Kidney epithelial cell (primary cell): ENCODE measurements at places on chromosomes 7 and 10. TPM values are rescaled to one million over a fixed set of nuclear protein-coding genes. Genes with fewer than 3 reads are reported as not detected.

The ACTL6B gene
- not detected in 2 replicates for total RNA-seq

GRCh38 chr7:131722371-131722770, 165.9 kb upstream of the PODXL start:
- DNase-seq, result no peak

- DNase-seq, result no peak
These were observed 516.7 kb downstream of the ADRA2A start for GRCh38 chr10:111593578-111593977.

DNA sequence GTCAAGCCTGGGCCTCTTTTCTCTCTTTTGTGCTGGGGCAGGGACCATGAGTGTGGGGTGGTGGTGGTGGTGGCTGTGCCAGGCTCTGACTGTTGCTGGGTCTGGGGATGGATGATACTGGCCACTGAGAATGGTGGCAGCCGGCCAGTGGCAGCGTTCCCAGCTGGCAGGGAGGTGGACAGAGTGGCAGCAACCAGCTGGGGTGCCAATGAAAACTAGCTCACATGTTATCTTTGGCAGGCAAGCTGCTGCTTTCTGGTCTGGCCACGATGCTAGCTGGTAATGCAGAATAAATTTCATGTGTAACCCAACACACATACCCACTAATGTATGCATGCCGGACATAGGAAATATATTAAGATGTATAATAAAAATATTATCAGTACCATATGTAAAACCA, 95.0 kb upstream of the SLC26A5 start:
- no peak for DNase-seq

- no peak for DNase-seq
These were observed 8.2 kb downstream of the YME1L1 start for GRCh38 chr10:27145937-27146336.
